ENCODE measurements at places on chromosomes 2 and 18.

DNA sequence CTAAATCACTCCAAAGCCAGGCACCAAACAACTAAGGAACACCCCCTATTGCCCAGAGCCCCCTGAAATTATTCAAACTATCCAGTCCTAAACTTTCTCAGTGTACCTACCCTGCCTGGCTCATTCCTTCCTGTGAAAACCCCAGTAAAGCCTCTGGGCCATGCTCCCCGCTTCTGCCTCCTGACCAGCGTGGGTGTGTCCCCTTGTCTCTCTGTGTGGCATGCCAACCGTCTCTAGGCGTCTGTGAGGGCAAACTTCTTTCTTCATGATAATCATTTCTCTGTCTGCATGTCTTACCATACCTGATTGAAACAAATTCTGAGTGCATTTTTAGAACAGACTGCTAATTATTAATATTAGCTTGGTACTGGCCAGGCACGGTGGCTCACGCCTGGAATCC lies 109.0 kb upstream of the MSH2 start:
- DNase-seq = no peak

DNA sequence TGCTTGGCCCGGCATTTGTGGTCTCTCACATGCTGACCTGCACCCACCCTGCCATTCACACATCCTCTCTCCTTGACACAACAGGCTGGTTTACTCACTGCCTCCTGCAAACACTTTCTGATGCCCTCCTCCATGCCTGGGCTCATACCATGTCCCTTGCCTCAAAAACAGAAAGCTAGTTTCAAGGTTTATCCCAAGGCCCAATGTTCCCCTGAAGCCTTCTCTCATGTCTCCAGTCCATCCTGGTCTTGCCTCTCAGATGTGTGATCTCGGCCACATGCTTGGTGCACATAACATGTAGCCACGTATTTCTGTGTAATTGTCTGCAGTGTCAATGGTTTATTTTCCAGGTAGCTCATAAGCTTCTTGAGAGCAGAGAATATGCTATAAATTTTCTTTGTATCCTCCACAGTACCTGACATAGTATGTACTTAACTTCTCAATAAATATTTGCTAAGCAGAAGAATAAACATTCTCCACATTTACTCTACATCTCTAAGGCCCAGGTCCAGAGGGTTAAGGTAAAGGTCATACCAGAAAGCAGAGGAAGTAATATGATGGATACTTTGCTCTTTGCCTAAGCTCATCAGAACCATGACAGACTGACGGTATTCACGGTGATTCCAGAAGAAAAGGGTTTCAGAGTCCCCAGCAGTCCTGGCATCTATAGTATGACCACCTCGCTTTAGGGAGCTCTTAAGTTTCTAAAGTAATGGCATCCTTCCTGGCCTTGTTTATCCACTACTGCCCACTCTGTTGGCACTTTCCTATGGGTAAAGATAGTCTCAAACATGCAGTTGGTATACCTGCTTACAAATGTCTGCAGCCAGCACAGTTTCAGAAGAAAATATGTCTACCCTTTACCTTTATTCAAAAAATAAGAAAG lies 163.4 kb upstream of the ZFP36L2 start:
- DNase-seq = no peak

- no peak for DNase-seq
Observed at GRCh38 chr2:238461491-238461890, 34.8 kb downstream of the ASB1 start.

DNA sequence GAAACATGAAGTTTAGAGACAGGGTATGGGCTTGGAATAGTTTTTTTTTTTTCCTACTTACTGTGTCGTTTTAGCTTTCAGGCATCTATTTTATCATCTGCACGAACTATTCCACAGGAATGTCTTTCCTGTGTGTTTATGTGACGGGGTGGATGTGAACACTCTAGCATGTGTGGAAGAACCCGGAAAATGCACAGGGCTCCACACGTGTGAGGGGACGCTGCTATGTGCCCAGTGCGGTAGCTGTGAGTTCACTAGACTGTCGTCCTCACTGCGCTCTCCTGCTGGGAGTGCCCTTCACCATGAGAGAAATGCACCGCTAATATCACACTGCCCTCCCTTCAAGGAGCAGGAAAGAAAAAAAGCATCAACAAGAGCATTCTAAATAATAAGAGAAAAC lies 250.8 kb upstream of the PXDN start:
- no peak for DNase-seq

DNA sequence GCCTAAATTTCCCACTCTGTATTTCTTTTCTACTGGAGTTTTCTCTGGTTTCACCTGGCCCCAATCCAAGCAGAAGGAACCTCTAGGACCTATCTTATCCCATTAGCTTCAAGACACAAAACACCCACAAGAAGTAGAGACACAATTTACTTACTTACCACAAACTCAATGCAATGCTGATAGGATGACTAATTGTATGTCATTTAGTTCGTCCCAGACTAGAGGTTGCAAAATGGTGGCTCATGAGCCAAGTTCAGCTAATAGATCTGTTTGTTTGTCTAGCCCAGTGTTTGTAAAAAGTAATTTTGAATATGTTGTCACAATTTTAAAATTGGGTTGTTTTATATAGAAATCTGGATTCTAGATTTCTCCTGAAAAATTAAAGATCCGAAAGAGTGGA lies 34.7 kb upstream of the ZSWIM2 start:
- DNase-seq = no peak

Data from muscle of arm (tissue), 14 donors.